Stimulated activated CD8-positive, alpha-beta memory T cell treated with anti-CD3 and anti-CD28 coated beads, Interleukin-4, amount 100 ng/mL, for 4 hours (primary cell): ENCODE measurements at places on chromosomes 2 and 18.

DNA sequence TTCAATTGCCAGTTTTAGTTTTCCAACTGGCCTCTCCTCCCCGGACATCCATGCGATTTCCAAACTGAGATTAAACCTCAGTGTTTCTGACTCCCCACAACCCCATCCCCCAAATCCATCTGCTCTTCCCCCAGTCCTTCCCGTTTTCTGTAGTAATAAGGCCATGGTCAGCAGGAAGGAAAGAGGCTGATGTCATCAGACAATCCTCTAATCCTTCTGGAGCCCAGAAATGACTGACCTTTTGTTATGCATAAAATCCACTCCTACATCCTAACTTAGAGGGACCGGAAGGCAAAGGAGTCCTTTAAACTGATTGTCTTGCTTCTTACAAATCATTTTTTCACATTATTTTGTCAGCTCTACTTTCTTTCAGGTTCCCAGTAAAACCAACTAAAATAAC, 155.8 kb downstream of the INO80D start:
- DNase-seq = no peak

DNA sequence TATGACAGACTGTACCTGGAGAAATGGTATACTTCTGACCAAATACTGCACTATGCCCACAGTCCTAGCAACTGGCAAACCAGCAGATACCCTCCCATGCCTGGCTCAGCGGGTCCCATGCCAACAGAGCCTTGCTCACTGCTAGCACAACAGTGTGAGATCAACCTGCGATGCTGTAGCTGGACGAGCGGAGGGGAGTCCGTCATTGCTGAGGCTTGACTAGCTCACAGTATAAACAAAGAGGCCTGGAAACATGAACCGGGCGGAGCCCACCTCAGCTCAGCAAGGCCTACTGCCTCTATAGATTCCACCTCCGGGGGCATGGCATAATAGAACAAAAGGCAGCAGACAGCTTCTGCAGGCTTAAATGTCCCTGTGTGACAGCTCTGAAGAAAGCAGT, 93.2 kb upstream of the CAB39 start:
- no peak for DNase-seq

- DNase-seq = no peak
These were observed 6.7 kb upstream of the ADCY3 start for GRCh38 chr2:24926602-24927252.

DNA sequence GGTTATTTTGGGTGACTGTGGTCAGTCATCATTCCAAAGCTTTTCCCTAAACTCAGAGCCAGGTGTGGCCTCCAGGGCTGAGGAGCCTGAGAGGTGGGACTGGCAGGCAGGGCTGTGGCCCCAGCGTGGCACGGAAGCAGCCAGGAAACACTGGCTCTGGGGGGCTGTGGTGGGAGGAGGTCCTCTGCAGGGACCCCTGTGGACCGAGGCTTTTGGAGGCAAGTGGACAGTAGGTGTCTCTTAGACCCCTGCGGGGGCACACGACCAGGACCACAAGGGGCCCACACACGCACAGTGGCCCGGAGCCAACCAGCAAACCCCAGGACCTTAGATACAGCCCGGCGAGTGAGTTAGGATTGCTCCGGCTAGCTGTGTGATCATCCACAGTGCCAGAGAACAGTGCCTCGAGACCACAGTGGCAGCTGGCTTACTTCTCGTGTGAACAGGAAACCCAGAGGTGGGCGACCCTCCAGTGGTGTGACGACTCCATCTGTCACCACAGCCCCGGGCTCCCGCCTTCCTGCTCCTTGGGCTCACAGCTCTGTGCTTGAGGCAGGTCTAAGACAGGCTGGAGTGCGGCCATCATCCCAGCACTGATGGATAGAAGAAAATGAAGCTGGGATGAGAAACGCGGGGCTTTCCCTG, 1.6 kb upstream of the RTP5 start:
- DNase-seq = peak; percentile 46

- no peak for DNase-seq
These were observed 11.2 kb upstream of the EFR3B start for GRCh38 chr2:25030702-25031101.

DNA sequence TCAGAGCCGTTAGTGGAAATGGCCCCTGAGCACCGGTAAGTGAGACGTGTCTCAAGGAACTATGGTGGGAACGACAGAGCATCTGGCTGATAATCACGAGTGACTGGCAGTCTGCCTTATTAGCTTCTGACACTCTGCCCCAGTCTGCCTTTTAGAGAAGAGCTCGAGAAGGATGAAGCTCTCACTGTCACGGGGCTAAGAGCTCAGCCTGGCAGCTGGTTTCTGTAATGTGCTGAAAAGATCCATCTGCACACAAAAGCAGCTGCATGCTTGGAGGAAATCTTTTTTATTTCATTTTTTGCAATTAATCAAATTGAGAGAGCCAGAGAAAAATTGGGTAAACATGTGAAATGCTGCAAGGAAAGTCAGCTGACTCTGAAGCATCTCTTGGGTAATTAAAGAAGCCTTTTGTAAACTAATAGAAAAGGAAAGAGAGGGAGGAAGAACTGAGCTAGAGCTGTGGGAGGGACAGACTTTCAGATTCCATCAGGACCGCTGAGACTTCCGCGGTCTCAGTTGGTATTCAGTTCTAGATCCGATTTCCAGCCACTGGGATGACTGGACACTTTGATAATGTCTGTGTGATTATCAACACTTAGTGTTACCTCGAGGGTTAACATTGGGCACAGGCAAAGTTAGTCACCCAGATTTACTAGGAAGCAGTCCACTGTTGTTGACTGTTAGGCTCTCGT, 24.4 kb downstream of the MBP start:
- DNase-seq = no peak
